ENCODE measurements at places on chromosomes 3 and 15.

- DNase-seq: no peak
Observed at GRCh38 chr3:43260412-43260811, 25.9 kb upstream of the SNRK start.

DNA sequence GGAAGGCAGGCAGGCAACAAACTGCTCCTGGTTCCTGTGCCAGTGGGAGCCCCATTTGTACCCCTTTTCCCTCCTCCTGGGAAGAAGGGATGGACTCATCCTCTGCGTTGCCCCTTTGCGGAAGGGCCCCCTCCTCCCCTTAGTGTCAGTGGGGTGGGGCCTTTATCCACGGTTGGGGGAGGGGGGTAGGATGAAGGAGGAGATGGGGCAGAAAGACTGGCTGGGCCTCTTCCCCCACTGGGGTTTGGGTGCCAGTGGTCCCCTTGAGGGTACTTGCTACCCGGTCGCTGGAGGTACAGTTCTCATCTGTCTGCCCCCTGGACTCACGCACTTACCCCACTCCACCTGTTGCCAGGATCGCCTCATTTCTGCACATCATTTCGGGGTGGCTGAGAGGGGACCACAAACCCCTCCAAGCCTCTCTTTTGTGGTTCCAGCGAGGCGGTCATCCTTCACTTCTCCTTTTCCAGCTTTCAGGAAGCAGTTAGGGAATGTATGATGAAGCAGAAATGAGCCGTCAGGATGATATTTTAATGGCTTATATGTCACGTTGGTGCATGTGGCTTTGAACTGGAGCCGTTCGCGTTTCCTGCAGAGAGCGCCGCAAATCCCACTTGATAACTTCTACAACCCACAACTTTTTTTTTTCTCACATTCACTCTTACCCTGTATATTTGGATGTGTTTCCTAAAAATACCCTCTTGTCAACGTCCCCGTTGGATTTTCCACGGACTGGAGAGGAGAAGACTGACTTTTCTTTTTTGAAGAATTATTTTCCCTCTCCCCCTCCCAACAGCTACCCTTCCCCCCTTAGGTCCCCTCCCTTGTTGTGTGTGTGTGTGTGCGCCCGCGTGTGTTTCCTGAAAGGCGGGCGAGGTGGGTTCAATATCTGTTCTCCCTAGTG lies at the start of gene ZIC4:
Gene ZIC4, minus strand, starts transcription at position 516 of the 904 bp plus-strand sequence. CDS start 3,746 bp downstream, outside the sequence.
- no peak for DNase-seq

- no peak for DNase-seq
Observed at GRCh38 chr3:150292891-150293290, 115.2 kb upstream of the TSC22D2 start.

DNA sequence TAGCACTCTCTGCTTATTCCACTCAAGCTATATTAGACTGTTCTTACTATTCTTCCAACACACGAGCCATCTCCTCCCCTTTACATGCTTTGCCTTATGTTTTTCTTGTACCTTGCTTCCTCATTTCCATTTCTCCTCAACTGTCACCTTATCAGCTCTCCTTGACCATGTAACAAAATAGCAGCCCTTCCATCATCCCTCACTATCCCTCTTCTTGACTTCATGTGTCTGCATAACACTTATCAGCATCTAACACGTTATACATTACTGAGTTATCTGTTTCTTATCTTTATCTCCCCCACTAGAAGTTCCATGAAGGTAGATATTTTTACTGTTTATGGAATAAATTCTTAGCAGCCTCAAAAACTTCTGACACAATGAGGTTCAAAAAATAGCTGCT lies 45.3 kb downstream of the TRPM7 start:
- no peak for DNase-seq

- DNase-seq: no peak
Observed at GRCh38 chr15:64909546-64909945, 2.2 kb upstream of the ANKDD1A start.

DNA sequence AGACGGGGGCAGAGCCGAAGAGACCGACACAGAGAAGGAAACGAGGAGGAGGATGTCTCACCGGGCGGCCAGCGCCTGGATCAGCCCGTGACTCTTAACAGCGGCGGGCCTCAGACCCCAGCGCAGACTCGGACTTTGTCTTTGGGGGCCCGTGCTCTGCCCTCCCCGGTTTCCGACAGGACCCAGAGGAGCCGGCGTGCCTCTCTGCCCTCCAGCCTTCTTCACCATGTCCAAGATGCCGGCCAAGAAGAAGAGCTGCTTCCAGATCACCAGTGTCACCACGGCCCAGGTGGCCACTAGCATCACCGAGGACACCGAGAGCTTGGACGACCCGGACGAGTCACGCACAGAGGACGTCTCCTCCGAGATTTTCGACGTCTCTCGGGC lies 1.0 kb downstream of the TSC22D2 start:
- no peak for DNase-seq

GRCh38 chr3:126343649-126344035 lies 13.6 kb downstream of the KLF15 start:
- DNase-seq: no peak

DNA sequence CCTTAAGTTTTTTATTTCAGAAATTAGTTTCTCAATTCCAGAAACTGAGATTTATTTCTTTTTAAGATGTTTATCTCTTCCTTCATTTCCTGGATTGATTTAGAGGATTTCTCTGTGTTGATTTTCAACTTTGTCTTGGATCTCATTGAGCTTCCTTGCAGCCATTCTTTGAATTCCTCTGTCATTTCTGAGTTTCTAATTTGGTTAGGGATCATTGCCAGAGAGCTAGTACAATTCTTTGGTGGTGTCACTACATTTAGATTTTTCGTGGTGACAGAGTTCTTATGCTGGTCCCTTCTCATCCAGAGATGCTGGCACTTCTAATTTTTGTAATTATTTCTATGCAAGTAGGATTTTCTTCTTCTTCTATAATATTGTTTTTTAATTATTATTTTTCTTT lies 691.1 kb upstream of the NAALADL2 start:
- no peak for DNase-seq

GRCh38 chr15:77548589-77549557 lies 83.8 kb downstream of the LINGO1 start:
- no peak for DNase-seq

- DNase-seq: peak; percentile 6
Observed at GRCh38 chr15:63892794-63893441, 59.2 kb upstream of the HERC1 start.

- no peak for DNase-seq
Observed at GRCh38 chr3:128411574-128412064, 55.1 kb downstream of the DNAJB8 start.

GRCh38 chr3:50395070-50395860 lies 35.9 kb upstream of the TMEM115 start:
- DNase-seq: no peak

DNA sequence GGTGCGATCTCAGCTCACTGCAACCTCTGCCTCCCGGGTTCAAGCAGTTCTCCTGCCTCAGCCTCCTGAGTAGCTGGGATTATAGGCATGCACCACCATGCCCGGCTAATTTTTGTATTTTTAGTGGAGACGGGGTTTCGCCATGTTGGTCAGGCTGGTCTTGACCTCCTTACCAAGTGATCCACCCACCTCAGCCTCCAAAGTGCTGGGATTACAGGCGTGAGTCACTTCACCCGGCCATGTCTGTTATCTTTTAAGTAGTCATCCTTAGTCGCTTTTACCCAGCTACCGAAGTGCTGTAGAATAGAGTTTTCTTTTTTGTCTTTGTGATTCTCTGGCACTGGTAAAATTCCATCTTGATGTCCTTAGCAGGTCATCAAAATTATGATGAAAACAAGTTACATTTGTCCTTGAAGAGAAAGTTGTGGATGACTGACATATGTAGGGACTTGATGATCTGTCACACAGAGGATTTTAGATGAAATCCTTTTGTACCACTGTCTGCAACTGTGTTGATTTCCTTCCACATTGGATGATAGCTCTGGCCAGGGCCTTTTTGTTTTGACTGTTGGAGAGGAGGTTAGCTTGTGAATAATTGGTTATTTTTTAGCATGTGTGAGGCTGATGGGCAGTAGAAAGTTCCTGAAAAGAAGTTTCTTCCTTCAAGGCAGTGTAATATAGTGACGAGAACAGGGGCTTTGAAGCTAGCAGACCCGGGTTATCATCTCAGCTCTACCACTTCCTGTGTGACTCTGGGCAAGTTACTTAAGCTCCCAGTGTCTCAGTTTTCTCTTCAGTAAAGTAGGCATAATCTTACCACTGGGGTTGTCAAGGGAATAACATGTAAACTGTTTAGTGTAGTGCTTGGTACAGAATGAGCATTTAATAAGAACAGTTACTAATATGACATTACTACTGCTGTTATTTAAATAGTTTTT lies 18.8 kb downstream of the ATG7 start:
- DNase-seq: no peak

- no peak for DNase-seq
Observed at GRCh38 chr3:13637311-13637891, 88.5 kb downstream of the FBLN2 start.

DNA sequence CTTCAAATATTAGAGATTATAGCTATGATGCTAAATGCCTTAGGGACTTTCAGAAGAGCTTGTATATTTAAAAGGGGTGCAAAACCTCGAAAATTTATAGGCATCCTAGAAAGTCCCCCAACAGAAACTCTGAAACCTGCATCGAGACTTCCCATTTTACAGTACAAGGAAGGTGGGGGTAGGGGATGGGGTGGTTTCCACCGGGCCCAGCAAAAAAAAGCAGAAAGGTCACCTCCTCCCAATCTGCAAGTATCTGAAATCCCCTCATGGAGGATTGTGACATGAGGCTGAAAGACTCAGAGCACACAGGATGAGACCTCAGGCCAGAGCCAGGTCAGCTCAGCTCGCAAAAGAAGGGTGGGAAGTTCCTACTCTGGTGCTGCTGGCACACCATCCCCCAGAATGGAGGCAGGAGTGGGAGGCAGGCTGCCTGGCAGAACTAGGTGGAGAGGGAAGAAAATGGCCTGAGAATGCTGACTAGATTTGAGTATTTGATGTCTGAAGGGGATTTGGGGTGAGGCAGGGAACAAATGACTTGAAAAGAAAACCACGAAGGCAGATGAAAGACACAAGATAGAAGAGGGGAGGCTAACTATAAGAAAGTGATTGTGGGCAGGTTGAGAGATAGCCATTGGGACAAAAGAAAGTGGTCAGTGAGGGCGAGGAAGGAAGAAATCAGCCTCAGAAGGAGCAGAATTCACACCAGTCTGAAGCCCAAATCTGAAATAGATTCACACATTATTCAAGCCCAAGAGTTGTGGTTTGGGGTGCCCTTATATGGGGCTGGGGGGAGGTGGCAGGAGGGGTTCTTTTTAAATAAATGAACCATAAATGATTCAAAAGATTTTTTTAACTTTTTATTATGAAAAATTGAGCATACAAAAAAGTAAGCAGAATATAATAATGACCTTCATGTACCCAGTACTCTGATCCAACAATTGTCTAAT lies 22.5 kb upstream of the TSC22D2 start:
- DNase-seq: no peak

DNA sequence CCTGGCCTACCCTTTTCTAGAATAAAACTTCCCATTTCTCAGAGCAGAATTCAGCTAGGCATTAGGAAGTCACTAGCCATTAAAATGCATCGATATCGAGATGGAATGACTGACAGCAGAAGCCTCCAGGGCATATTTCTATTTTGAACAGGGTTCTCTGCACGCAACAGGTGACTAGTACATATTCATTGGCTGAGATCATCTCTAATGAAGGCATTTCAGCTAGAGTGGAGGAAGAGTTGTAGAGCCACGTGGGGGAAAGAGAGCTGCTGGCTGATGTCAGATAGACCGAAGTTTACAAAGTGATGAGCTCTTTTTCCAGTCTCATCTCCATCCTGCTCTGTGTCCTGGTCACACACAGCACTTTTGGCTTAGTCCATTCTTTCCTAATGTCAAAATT lies 7.5 kb downstream of the TMEM40 start:
- DNase-seq: no peak

DNA sequence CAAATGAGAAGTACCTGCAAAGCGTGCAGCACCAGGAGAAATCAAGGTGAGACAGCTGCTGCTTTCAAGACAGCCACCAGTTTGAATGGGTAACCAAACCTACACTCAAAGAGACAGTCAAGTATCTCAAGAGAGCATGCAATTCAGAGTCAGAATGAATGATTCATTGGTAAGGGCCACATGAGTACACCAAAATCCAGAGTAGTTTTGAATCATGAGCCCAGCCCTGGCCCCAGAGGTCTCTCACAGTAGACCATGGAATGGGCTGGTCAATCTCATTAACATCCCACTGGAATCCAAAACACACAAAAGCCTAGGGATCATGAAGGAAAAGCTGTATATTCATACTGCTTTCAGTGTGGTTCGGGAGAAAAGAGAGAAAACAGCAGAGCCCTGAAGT lies 242.8 kb downstream of the TBL1XR1 start:
- no peak for DNase-seq

DNA sequence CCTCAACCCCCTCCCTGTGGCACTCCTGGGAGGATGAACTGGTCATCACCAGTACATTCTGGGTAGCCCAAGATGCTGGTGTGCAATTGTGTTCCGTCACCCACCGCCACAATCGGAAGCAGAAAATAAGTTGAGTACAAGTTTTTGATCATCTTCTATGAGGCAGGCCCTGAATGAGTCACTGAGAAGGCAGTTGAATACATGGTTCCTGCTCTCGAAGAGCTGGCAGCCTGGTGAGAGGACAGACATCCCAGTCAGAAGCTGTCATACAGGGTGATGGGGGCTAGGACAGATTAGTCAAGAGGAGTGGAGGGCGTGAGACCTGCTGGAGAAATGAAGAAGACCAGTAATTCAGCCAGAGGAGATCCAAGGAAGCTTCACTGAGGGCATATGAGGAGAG lies 6.2 kb downstream of the CEMIP start:
- no peak for DNase-seq

DNA sequence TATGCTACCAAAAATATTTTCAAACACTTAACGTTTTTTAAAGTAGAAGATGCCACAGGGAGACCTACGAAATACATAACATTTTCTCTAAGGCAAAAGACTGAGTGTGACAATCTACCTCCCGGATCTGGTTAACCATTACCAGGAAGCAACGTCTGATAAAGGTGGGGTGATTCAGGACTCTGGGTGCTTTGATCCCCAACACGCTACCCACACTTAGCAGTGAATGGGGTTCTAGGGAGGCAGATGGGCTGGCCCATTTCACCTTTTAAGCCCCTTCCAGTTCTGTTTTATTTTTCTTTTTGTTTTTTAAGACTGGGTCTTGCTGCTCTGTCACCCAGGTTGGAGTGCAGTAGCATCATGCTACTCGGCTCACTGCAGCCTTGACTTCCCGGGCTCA lies 39.5 kb downstream of the EIF4E3 start:
- DNase-seq: no peak

DNA sequence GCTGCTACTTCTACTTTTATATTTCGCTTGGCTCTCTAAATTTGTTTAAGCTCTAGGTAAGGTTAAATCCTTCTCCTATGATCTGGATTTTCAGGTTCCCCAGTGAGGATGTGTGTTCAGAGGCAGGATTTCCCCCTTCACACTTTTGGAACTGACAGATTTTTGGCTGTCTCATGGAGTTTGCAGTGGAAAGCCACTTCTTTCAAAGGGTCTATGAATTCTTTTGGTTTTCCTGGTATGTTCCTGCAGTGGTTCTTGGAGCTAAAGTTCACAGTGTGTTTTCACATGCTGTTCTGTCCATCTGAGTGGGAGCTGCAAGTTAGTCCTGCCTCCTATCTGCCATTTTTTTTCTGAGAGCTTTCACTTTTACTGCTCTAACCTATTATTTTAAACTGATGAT lies 21.6 kb upstream of the TIGIT start:
- DNase-seq: no peak
